ENCODE measurements at places on chromosomes 6 and 20. TPM values are rescaled to one million over a fixed set of nuclear protein-coding genes. Genes with fewer than 3 reads are reported as not detected.

DNA sequence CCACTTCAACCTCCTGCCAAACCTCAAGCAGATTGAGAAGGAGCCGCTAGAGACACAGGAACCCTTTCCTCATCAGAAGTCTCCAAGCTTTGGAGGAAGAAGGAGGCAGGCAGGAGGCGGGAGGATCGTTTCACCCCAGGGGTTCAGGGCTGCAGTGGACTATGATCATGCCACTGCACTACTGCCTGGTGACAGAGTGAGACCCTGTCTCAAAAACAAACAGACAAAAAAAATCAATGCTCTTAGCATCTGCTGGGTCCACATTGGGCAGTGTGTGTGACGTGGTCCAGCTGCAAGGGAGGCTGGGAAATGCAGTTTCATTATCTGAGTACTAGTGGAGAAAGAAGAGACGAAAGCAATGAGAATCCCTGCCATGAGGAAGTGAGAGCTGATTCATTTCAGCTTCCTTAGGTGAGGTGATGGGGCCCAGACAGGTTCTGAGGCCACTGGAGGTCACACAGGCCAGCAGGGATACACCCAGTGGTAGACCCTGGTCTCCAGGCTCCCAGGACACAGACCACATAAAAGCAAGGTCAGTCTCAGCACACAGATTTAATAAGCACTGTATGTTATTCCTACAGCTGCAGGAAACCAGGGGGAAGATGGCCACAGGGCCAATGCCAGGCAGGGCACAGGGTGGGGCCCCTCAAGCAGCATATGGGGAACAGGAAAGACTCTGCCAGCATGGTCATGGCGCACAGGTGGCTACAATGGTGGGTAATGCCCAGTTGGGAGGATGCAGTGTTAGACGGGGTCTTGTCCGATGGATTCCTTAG is 4.3 kb downstream of the GFRA4 start:
- DNase-seq, result no peak

- no peak for DNase-seq
These were observed 71.9 kb upstream of the PLCB4 start for GRCh38 chr20:8996817-8997512.

GRCh38 chr6:147527197-147527596 is 18.7 kb downstream of the SAMD5 start:
- no peak for DNase-seq

DNA sequence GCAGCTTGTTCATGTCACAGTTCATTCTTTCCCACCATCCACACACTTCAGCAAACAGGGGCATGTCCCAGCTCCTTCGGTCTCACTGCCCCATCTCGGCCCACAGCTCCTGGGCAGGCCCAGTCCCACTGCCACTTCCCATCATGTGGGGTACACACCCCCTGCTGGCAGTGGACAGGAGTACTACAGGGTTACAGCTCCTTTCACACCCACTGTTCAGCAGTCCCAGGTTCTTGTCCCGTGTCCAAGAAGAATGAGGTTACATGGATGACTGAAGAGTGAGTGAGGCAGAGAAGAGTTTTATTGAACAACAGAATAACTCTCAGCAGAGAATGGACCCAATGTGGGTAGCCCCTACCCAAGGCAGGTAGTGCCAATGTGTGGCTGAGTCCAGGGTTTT is 77.8 kb upstream of the SMLR1 start:
- no peak for DNase-seq

GRCh38 chr20:33569802-33570391 is 80.0 kb downstream of the CBFA2T2 start:
- DNase-seq, result no peak

DNA sequence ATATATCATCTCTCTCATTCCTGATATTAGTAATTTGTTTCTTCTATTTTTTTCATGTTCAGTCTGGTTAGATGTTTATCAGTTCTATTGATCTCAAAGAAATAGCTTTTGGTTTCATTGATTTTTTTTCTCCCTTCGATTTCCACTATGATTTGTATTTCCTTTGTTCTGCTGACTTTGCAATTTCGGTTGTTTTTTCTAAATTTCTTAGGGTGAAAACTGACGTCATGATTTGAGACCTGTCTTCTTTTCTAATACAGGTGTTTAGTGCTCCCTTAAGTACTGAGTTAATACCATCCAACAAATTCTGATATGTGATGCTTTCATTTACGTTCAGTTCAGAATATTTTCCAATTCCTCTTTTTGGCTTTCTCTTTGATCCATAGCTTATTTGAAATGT is 25.2 kb downstream of the STX7 start:
- no peak for DNase-seq

- no peak for DNase-seq
These were observed 32.3 kb downstream of the UST start for GRCh38 chr6:148779142-148779562.

DNA sequence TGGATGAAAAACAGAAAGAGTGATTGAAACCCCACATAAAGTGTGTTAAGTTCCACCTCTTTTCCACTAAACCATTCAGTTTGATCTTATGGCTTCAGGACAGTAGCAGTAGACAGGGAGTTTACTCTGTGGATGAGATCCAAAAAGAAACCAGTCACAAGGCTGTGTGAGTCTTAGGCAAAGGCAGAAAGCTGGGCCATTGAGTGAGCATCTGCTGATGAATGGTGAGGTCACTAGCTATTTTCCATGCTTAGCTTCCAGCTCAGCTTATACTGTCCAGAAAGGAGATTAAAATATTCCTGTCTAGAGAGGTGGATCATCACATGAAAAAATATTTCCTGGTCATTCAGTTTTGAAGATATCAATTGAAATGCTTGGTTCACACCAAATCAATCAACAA is 1643.9 kb downstream of the HACE1 start:
- DNase-seq, result no peak

The CLIC5 gene
- 146 TPM for total RNA-seq

- DNase-seq, result no peak
These were observed 4.4 kb upstream of the CCDC28A start for GRCh38 chr6:138769102-138769676.

GRCh38 chr20:53040693-53041589 is 68.8 kb downstream of the TSHZ2 start:
- no peak for DNase-seq

- no peak for DNase-seq
These were observed 650.0 kb downstream of the KIF16B start for GRCh38 chr20:15923030-15923776.

The C20orf202 gene
- total RNA-seq, result not detected

- no peak for DNase-seq
These were observed 253.0 kb downstream of the RFPL4B start for GRCh38 chr6:112600168-112600567.

The ABCF1 gene
- total RNA-seq, result 52.0 TPM

GRCh38 chr6:56963043-56963442 is 8.1 kb downstream of the BEND6 start:
- no peak for DNase-seq

The PRKN gene
- 8.6 TPM for total RNA-seq
